ENCODE measurements at places on chromosomes 5 and 9. TPM values are rescaled to one million over a fixed set of nuclear protein-coding genes. Genes with fewer than 3 reads are reported as not detected.

C9orf78 gene
- 30.4 TPM for total RNA-seq

CANX gene
- 574 TPM for total RNA-seq

PDGFRB gene
- total RNA-seq, result 1.2 TPM

CCDC180 gene
- total RNA-seq, result 12.5 TPM

TTC23L gene
- 2.8 TPM for total RNA-seq

RABGAP1 gene
- 78.9 TPM for total RNA-seq

SKIC3 gene
- 84.2 TPM for total RNA-seq

ADAMTS2 gene
- 2.1 TPM for total RNA-seq

PRUNE2 gene
- total RNA-seq, result 5.6 TPM

CARTPT gene
- not detected for total RNA-seq

GRCh38 chr5:133611357-133612248, 738 bp downstream of the FSTL4 start:
- no peak for DNase-seq

GRCh38 chr9:72597601-72598000, 76.2 kb downstream of the TMC1 start:
- no peak for DNase-seq

DNA sequence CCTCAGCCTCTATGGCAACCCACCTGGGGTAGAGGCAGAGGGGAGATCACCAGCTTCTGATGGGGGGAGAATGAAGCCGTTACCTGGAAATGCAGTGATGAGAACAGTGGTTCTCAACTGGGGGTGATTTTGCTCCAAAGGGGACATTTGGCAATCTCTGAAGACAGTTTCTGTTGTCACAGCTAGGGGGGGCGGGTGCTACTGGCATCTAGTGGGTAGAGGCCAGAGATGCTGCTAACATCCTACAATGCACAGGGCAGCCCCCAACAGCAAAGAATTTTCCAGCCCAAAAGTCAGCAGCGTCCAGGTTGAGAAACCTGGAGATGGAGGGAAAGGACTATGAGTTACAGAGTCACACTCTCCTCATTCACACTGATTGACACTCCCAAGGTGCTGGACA, 84.5 kb downstream of the FGF1 start:
- DNase-seq, result no peak

- no peak for DNase-seq
These were observed 60.1 kb downstream of the RGS3 start for GRCh38 chr9:113523421-113524141.

GRCh38 chr5:50653946-50654345, 12.5 kb upstream of the PARP8 start:
- no peak for DNase-seq

- no peak for DNase-seq
These were observed 22.0 kb downstream of the ALDH1A1 start for GRCh38 chr9:72930828-72931227.

DNA sequence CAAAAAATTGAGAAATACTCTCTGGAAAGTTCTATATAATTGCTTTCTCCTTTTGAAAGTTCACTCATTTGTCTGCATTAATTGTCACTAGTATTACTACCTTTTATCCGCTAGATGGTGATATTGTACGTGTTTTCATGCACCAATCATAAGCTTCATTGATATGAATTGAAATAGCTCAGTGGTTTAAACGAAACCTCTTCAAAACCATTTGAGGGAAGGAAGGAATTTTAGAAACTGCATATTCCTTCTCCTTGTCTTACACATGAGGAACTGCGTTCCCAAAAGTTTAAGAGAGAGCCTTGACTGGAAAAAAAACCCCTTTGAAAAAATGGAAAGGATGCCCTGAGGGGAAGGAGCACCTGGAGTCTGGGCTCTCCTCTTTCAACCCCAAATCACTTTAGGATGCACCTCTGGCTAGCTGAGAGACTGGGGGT, 98.6 kb downstream of the YTHDC2 start:
- DNase-seq, result no peak

DNA sequence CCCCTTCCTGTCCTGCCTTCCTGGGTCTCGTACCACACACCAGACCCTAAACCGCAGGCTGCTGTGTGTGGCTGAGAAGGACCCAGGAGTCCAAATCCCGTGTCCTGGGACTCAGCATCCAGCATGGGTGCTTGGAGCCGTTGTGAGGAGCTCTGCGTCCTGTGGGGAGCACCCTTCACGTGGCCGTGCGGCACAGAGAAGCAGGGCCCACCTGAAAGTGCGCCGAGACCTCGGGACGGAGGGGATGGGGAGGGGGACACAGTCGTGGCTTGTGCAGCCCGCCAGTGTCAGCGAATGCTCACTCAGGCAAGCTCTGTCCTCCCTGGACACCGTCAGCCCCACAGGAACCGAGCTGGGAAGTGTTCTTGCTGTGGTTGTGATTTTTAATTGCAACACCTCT, 244.6 kb downstream of the CACNA1B start:
- no peak for DNase-seq

GRCh38 chr5:44278469-44278868, 110.8 kb downstream of the FGF10 start:
- DNase-seq, result no peak

- DNase-seq, result no peak
These were observed 17.6 kb upstream of the SETX start for GRCh38 chr9:132372177-132373095.

- DNase-seq, result no peak
These were observed 110.5 kb upstream of the CDKN2B start for GRCh38 chr9:22119522-22120158.

DNA sequence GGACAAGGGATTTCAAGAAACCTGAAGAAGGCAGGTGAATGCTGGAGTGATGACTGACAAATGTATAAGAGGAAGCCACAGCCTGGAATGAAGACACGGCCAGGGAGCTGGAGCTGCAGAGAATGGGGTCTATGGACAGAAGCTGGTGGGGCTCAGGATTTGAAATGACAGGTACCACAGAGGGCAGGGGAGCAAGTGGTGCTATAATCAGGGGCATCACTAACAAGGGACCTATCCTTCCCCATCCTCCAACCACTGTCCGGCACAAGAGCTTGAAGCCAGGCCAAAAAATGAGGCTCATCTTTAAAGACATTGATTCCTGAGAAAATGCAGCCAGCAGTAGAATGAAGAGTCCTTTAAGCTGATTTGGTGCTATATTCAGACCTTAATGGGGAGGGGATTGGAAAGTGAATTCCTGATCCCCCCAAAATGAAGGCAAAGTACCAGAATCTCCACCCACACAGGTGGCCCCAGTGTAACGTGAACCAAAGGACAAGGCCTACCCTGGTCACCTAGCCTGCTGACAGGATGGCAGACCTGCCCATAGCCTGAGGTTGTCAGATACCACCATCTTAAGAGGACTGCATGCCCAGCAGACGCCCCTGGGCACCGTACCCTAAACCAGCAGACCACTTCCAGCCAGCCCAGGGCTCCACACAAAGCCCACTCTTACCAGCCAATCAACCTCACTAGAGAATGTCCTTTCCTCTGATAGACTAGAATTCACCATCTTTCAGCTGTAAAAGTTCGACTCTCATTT, 109.2 kb downstream of the SAXO1 start:
- no peak for DNase-seq

DNA sequence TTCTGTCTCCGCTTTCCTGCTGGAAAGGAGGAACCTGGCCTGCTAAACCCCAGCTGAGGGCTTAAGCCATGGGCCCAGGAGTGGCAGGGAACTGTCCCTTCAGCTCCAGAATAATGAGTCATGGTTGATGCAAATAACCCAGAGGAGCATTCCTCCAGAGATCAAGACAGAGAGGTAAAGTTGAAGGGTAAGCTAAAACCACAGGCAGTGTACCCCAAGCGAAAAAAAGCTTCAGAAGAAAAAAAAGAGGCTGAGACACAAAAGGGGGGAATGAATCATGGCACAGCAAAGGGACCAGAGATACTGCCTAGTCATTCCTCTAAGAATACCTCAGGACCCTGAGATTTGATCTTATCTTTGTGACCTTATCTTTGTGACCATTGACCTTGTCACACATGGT, 199.5 kb upstream of the TAS2R1 start:
- DNase-seq, result no peak

GRCh38 chr5:159669559-159669958, 246.7 kb upstream of the ADRA1B start:
- no peak for DNase-seq

DNA sequence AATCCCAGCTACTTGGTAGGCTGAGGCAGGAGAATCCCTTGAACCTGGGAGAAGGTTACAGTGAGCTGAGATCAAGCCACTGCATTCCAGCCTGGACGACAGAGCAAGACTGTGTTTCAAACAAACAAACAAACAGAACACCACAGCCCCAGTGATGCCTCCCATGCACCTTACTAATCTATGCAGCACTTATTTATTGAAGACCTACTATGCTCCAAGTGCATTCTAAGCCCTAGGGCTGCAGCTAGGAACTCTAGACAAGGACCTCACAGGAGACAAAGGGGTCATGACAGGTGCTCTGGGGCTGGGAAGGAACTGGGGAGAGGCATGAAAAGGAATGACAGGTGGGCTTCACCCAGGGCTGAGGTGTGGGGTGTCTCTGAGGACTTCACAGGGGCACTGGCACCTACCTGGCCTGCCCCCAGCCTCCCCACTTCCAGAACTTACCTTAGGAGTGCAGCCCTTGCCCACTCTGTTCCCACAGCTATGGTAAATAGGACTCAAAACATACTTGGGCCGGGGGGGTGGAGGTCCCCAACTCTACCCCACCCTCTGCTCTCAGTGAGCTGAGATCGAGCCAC, 69.4 kb downstream of the C9orf50 start:
- no peak for DNase-seq

GRCh38 chr9:105672711-105673234, 10.5 kb downstream of the TAL2 start:
- DNase-seq, result no peak

GRCh38 chr9:16519001-16519400, 351.5 kb downstream of the BNC2 start:
- no peak for DNase-seq

- no peak for DNase-seq
These were observed 152.2 kb downstream of the NR2F1-AS1 start for GRCh38 chr5:93428868-93429267.

DNA sequence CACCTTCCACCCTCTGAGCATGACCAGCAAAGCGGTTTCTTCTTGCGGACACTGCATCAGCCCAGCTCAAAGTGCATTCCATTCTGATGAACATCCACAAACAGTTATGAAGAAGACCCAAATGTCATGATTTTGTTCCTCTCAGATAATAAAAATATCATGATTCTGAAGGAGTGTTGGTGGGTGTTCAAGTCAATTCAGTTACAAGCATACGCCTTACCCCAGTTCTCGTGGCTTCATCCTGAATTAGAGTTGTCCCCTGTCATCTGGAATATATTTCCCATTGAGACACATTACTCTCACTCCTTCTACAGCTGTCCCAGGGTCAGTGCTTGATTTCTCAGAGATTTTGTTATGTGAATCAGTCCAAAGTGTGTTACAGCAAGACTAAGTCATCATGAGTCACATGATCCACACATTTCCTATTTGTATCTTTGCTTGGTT, 325.4 kb downstream of the RFX3 start:
- no peak for DNase-seq

DNA sequence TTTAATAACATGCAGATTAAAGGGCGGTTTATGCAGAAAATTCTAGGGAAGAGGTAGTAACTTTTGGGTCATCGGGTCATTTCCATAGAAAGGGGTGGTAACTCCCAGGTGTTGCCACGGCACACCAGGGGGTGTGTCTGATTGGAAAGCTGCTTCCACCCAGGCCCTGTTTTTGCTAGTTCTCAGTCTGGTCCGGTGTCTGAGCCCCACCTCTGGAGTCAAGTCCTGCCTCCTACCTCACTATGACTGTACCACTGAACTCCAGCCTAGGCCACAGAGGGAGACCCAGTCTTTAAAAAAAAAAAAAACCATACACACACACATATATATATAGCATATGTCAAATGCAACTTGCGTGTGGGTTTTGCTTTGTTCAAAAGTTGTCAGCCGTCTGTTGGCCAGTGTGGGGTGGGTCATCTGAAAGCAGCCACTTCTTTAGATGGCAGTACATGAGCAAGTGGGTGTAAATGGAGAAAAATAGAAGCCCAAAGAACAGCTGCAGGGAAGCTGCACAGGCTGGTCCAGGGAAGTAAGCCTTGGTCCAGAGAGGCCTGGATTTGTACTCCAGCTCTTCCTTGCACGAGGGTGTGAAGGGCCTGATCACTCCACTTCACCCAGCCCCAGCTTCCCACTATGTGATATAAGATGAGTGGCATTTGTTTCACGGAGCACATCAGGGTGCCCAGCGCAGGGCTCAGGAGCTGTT, 110.7 kb upstream of the SPRY4 start:
- no peak for DNase-seq

DNA sequence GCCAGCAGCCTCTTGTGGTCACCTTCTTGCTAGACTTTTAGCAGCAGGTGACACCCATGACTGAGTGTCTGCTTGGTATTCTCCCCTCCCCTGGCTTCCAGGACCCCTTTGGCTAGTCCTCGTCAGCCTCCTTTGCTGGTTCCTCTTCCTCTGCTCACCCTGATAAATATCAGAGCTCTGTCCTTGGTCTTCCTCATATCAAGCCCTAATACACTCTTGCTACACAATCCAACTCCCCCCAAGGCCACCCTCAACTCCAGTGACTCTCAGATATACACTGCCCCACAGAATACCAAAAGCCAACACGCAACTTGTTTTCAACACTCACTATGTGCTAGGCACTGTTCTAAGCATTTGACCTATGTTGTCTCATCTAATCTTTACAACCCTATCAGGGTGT, 30.3 kb upstream of the LCP2 start:
- DNase-seq, result no peak

GRCh38 chr9:131432597-131433301, 38.9 kb downstream of the PRRC2B start:
- DNase-seq, result no peak

DNA sequence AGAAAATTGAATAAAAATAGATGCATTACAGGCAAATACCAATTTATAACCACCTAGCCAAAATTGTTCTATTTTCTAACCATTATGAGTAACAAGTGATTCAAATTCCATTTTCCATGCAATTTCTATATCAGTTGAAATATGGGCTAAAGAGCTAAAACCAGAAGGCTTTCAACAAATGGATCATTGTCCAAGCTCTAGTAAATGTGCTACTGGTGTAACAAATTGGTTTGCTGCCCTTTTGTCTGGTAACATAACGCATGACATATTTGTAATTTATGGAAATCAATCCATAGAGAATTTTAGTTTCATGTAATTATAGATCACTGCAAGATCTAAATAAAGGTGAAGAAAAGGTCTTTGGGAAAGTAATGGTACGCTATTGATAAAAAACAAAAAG, 708.0 kb upstream of the GRAMD2B start:
- DNase-seq, result no peak

Data from progenitor cell of endocrine pancreas (in vitro differentiated cells).